ENCODE measurements at places on chromosomes 3 and 15.

DNA sequence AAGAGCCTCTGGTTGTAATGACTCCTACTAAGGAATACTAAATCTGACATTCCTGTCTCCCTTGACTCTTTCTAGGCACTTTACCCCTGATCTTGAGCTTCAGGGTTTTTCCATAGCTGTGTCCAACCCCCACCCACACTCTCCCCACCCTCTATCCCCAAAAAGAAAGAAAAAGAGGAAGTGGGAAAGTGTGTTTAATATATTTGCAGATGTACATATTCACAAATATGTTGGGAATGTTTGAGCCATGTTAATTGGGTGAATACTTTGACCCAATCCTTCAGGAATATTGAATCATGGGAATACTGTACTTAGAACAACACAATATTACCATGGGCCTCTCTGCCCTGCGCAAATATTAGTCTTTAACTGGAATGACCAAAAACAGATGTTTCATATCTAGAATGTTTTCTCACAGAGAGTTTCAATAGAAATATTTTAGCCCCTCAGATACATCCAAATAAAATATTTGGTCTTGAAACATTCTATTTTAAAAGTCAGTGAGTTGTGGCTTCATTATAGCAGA, 19.8 kb upstream of the PFN2 start:
- peak; percentile 20 for DNase-seq

GRCh38 chr3:29281094-29281343, 148 bp downstream of the RBMS3 start:
- DNase-seq = no peak

- DNase-seq = no peak
Measured at GRCh38 chr3:194009019-194009418, 126.9 kb upstream of the HES1 start.

GRCh38 chr3:102237181-102237580, 197.6 kb upstream of the ZPLD1 start:
- DNase-seq = no peak

GRCh38 chr3:148790851-148791735, 36.5 kb upstream of the CPB1 start:
- DNase-seq = peak; percentile 9

DNA sequence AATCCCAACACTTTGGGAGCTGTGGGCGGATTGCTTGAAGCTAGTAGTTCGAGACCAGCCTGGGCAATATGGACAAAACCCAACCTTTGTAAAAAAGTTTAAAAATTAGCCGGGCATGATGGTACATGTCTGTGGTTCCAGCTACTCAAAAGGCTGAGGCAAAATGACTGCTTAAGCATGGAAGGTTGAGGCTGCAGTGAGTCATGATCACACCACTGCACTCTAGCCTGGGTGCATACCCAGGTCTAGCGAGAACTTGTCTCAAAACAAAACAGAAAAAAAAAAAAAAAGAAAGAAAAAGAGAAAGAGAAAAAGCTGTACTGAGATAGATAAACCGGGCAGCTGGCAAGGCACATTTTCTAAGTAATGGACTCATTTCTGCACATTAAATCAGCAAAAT, 10.6 kb downstream of the ARPP19 start:
- peak; percentile 20 for DNase-seq

DNA sequence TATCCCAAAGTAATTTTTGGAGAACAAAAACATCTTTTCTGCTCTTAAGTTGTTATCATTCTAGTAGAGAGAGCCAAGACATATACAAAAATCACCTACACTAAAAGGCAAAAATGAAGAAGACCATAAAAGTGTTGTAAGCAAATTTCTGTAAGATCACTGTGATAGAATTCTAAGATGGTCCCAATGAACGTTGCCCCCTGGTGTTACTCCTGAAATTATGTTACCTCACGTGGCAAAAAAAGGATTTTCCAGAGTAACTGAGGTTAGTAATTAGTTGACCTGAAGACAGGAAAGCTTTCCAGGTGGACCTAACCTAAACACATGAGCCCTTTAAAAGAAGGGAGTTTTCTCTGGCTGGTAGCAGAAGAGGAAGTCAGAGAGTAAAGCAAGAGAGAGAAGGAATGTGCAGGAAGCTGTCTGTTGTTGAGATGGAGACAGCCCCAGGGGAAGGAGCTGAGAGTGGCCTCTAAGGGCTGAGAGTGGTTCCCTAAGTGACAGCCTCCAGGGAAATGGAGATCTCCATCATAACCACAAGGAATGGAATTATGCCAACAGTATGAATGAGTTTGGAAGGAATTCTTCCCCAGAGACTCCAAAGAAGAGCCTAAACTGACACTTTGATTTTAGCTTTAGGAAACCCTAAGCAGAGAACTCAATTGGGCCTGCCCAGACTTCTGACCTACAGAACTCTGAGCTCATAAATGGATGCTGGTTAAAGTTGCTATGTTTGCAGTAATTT, 205.9 kb downstream of the CD47 start:
- peak; percentile 54 for DNase-seq

GRCh38 chr15:39748276-39748675, 34.4 kb downstream of the FSIP1 start:
- DNase-seq = no peak

DNA sequence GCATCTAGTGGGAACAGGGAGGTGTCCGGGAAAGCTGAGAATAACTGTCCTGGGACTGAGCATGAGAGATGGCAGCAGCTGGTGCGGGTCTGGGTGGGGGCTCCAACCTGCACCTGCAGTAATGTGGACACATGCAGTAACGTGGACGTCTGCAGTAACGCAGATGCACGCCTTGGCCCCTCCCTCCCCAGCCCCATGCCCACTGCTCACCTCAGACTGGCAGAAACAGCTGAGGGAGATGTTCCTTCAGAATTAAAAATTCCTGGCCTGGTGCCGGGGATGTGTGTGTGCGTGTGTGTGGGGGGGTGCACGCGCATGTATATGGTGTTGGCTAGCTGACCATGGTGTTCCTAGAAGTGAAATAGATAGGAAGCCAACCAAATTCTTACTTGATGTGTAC, 86.7 kb upstream of the OXTR start:
- no peak for DNase-seq

GRCh38 chr15:62879770-62880169, 162.8 kb upstream of the TPM1 start:
- DNase-seq = no peak

DNA sequence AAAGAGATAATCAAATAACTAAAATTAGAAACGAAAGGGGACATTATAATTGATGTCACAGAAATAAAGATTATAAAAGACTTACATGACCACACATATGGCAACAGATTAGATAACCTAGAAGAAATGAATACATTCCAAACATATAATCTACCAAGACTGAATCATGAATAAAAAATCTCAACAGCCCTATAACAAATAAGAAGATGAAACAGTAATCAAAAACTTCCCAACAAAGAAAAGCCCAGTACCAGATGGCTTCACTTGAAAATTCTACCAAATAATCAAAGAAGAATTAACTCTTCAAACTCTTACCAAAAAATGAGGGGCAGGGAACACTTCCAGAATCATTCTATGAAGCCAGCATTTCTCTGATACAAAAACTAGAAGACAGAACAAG, 11.8 kb downstream of the TOP2B start:
- DNase-seq = no peak

DNA sequence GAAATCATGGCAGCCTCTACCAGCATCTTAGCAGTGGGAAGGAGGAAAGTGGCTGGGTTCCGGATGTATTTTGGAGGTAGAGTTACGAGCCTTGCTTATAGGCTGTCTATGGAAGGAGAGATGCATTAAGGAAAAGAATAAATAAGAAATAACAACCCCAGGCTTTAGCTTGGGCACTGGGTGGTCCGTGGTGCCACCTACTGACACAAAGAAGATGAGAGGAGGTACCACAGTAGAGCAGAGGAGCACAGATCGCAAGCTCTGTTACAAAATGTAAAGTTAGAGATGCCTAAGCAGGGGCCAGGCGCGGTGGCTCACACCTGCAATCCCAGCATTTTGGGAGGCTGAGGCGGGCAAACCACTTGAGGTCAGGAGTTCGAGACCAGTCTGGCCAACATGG, 74.8 kb downstream of the TMEM39A start:
- no peak for DNase-seq

DNA sequence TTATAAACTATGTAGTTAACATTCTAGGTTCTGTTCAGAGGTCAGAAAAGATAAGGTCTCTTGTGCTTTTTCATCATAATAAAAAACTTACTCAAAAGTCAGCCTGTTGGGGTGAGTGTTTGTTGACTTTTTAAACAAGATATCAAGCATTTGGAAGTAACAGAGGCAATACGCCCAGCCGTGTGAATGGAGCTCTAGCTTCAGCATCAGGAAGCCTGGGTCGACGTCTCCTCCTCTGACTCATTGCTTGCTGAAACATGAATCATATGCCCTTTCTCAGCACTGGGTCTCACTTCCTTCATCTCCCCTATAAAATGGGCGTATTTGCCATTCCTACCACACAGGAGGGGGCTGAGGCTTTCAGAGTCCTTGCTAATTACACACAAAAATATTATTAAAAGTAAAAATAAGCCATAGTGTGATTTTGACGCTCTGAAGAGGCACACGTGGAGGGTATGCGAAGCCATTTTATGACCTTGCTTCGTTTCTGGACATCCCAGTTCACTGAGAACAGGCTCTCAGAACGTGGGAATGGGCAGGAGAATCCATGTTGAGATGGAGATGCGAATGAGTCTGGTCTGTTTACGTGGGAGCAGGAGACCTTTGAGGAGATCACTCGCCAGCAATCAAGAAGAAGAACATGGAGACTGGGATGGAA, 220.8 kb upstream of the TPRG1 start:
- DNase-seq = peak; percentile 88

- peak; percentile 91 for DNase-seq
Measured at GRCh38 chr15:77118882-77119321, 48.0 kb upstream of the TSPAN3 start.

- no peak for DNase-seq
Measured at GRCh38 chr15:65175511-65175910, 9.6 kb downstream of the CLPX start.

- no peak for DNase-seq
Measured at GRCh38 chr3:11601446-11602238, 42.1 kb downstream of the VGLL4 start.
